ENCODE measurements at places on chromosomes 2 and 18. TPM values are rescaled to one million over a fixed set of nuclear protein-coding genes. Genes with fewer than 3 reads are reported as not detected.

DNA sequence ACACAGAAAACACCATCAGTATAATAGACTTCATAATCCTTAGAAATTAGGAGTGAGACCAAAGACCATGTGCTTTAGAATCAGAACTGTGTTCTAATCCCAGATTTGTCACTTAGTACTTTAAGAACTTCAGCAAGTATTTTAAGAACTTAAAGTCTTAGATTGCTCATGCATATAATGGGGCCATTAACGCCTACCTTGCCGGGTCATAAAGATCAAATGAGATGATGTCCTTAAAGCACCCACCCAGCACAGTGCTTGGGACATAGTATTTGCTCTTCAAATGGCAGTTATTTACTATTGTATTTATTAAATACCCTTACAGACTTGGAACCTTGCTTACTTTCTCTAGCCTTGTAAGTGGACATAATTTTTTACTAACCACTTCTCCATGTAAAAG, 156.1 kb downstream of the GREB1L start:
- DNase-seq, result no peak

DNA sequence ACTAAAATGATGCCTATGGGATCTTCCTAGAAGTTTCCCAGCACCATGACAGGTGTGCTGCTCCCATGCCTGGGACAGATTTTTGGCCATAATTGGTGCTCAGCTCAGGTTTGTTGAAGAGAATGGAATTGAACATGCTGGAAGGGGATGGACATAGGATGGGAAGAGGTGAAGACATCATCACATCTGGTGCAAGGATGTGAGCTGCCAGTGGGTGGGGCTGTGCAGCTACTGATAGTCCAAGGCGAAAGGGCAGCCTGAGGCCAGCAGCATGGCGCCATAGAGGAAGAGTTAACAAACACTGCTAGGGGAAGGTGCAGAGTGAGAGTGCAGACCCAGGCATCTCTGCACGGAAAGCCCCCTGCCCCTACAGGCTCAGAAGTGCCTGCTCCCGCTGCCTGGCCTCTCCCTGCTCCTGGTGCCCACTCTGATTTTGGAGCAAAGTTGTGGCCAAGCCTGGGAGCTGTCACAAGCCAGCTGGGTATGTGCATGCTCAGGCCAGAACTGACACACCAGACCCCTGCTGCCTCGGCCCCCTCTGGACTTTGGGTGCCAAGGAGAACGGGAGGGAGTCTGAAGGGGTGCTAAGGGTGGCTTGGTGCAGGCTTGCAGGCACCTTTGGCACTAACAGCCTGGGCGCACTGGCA, 178.6 kb downstream of the ZBTB7C start:
- peak; percentile 75 for DNase-seq

NPHP1 gene
- total RNA-seq, result 5.5 TPM

ABHD1 gene
- not detected for total RNA-seq

- no peak for DNase-seq
Measured at GRCh38 chr2:133855526-133855925, 287.3 kb upstream of the NCKAP5 start.

DNA sequence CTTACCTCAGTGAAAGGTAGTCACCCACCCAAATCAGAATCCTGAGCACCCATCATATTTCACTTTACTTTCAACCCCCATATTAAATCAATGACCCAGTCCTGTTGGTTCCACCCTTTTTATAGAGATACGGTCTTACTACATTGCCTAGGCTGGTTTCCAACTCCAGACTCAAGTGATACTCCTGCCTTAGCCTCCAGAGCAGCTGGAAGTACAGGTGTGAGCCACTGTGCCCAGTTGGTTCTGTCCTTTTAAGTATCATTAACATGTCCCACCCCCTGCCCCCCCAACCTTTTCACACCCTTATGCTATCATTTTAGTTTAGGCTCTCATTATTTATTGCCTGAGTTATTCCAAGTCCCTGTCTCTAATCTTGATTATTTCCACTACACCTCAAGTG, 28.7 kb downstream of the MSH6 start:
- no peak for DNase-seq

RTKN gene
- total RNA-seq, result 43.3 TPM

DNA sequence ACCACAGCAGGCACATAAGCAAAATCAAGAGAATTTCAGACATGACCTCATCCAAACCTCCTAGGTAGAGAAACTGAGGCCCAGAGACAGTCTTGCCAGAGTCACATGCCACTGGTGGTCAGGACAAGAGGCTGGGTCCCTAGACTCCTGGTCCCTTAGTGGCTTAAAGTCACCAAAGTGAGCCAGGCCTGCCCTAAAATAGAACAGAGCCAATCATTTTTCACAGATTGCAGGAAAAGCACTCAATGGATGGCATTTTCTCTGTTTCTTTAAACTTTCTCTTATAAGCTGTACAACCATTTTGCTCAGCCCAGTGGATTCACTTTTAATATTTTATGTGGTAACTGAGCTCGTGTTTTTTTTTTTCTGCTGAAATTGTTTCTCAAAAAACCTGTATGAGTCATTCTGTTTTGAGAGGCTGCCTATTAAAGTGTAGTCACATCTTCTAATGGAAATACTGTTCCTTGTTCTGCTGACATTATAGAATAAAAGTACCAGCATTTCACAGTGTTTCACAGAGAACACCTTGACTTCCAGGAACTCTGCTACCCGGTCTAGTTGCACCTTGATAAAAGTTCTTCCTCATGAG, 29.6 kb downstream of the STEAP3 start:
- peak; percentile 37 for DNase-seq

DSG2 gene
- total RNA-seq, result not detected

DNA sequence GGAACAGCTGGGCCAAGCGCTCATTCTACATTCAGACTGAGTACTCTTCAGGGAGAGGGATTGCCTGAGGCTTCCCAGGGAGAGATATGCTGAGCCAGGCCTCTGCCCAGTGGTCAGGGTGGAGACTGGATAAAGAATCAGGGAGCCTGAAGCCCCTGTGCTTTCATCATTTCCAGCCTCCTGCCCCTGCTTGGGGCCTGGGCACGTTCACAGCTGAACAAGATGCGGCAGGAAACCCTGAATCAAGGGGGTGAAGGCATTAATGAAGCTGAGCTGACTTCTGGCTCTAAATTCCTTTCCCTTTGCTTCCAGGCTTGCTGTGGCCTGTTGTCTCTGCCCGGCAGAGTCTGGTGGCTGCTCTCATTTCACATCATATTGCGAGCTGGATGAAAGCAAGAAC, 35.0 kb downstream of the RPL37A start:
- no peak for DNase-seq

DNA sequence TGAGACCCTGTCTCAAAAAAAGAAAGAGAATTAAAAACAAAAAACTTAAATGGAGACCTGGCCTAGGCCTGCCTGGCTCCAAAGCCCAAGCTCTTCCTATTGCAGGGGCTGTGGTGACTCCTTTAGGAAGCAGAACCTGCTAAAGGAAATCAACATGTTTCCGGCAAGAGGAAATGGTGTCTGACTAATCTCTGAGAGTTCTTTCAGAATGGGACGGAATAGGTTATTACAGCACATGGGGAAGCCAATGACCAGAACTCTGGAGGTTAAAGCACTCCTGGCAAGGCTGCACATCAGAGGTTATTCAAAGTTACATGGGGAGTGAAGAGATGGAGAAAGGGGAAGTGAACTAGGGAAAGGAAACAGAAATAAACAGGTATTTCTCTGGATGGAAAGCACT, 21.4 kb downstream of the KIF3C start:
- DNase-seq, result no peak

DNA sequence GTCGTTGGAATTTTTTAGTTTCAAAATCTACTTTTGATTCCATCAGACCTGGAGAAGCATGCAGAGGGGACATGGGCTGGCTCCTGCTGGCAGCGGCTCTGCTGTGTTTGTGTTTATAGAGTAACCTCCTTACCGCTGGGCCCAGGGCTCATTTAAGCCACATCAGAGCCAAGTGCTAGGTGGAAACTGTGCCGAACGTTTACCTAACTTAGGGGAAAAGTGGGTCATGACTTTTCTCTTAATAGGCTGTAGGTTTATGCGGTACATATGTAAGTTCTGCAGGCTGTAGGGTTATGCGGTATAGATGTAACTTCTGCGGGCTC, 17.7 kb downstream of the CNDP2 start:
- DNase-seq, result no peak

- peak; percentile 20 for DNase-seq
Measured at GRCh38 chr2:157726946-157727345, 98.3 kb upstream of the ACVR1C start.

DNA sequence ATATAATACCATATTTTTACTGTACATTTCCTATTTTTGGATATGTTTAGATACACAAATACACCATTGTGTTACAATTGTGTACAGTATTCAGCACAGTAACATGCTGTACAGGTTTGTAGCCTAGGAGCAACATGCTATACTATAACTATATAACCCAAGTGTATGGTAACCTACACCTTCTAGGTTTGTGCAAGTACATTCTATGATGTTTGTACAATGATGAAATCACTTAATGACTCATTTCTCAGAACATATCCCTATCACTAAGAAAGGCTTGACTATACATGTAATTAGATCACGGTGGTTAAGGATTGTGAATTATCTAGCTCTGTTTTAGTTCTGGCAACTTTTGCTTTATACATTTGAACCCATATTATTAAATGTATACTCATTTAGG, 31.3 kb downstream of the NPHP1 start:
- no peak for DNase-seq

SLC8A1 gene
- total RNA-seq, result 8.3 TPM

DCTN1 gene
- total RNA-seq, result 121 TPM

GRCh38 chr18:78584459-78585022, 395.1 kb upstream of the SALL3 start:
- DNase-seq, result no peak

GRCh38 chr2:183024339-183025095, 13.7 kb downstream of the NCKAP1 start:
- no peak for DNase-seq
